Inflammatory macrophage (primary cell): ENCODE measurements at places on chromosomes 5 and 9.

DNA sequence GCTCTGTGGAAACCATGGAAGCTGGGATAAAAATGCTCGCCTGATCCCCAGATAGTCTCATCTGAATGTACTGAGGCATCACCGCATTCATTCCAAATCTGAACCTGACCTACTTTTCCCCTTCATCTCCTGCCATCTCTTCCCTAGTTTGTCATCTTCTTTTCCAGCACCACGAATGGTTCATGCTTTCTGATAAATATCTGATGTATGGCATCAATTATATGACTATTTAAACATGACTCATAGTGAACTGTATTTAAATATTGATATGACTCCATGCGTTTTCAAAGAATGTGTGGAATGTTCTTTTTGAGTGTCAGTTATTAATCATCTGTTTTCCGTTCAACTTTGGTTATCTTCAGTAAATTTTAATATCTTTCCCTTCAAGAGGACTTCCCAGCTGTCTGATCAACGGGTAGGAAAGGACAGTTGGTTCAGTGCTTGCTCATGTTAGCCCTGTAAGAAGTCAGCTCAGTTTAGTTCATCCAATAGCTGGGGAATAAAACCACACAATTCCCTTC, 21.1 kb downstream of the BASP1 start:
- DNase-seq, result no peak

GRCh38 chr5:90843443-90843842, 284.8 kb downstream of the ADGRV1 start:
- DNase-seq, result no peak

GRCh38 chr9:77464661-77465060, 183.5 kb downstream of the GNA14 start:
- no peak for DNase-seq

- DNase-seq, result no peak
Observed at GRCh38 chr5:159971514-159971913, 37.4 kb upstream of the TTC1 start.

DNA sequence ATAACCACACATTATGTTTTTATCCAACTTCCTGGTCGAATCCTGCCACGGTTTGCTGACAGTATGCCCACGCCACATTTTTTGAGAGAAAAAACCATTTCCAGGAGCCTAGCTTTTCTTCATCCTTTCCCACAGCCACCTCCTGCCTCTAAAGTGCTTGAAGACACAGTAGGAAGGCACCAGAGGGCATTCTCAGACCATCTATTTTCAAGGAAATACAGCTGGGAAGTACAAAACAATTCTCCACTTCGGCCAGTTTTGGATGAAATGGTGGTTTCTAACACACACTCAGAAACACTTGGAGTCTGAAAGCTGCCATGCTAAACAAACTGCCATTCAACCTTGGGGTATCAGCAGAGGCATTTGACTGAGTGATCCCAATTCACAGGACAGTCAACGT, 86.3 kb upstream of the RPS23 start:
- peak; percentile 46 for DNase-seq

DNA sequence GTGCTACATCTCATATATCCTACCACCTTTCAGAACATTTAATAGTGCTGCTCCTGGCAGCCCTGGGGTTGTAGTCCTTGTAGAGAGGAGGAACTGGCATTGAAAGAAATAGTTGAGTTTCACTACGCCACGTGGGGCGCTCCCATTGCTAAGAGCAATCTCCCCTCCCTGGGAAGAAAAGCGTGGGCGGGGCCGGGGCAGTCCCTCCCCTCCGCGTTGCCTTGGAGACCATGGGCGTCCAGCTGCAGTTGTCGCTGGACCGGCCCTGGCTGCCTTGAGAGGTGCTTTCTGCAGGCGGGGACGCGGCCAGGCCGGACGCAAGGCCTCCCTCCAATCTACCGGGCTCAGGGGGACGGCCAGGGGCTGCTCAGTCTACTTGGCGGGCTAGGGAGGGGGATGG, 368 bp upstream of the CCDC180 start:
- DNase-seq, result peak; percentile 38

DNA sequence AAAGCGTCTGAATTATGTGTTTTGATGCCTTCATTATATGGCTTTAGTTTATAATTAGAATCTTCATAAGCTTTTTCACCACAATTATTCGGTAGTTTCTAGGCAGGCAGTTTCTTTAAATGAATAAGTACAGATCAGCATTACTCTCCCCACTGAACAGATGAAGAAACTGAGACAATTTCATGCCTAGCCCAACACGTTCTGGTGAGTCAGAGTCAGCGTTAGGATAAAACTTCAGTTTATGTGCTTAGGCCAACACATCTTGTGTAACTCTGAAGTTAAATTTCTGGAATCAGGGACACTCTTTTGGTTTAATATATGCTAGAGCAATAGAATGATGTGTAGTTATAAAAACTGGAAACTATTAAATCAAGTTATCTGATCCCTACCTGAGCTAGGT, 186.7 kb upstream of the ELL2 start:
- DNase-seq, result no peak

- DNase-seq, result no peak
Observed at GRCh38 chr5:80705801-80706200, 51.0 kb upstream of the DHFR start.

- DNase-seq, result no peak
Observed at GRCh38 chr5:142501890-142502289, 177.1 kb upstream of the SPRY4 start.

DNA sequence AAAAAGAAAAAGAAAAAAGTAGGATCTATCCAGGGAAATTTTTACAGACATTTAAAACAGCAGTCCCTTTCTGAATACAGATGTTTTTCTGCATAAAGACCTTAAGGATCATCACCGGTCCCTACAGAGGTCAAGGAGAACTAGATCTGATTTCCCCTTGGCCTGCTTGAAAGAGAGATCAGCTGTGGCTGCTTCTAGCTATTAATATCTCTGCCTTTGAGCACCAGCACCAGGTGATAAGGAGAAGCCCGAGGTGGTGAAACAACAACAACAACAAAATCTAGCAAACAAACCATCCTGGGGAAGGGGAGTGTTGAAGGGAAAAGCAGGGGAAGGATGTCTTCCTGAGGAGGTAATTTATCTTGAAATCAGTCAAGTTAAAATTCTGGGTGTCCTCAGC, 42.1 kb downstream of the ZNF366 start:
- DNase-seq, result peak; percentile 29

DNA sequence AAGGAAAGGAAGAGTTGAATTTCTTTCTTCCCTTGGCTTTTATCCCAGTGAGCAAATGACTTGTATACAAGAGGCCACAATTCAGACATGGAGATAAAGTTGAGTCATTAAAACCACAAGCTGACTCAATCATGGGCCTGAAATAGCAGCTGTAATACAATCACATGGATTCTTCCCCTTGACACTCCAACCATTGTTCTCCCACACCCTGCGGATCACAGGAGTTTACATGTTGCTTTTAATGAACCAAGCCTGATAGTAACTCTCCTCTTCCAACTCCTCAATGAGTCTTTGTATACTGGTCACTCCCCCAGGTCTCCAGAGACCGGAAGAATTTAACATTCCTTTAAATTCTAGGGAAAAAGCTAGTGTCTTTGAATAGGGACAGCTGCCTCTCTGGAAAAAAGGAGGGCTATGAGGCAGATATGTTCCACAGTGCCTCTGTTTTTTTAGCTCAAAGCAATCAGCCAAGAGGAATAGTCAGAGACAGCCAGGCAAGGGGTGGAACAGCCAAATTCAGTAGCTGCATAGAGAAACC, 32.4 kb downstream of the PCDHGC5 start:
- DNase-seq, result peak; percentile 93

GRCh38 chr5:9617739-9618504, 12.2 kb downstream of the TAS2R1 start:
- DNase-seq, result no peak

DNA sequence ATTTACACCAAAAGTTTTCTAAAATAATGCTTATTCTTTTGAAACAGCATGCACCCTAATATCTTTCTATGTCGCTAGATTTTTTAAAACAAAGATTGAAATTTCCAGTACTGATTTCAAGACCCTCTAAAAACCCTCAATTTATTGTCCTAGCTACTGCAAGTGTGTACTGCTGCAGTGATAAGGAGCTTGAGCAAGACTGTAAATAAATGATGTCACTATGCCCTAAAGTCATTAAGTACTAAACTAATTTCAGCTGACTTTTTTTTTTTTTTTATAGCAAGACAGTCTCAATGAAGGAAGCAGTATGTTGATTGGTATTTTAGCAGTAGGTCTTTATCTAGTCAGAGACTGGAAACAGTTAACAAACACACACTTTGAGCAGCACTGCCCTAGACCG, 12.2 kb upstream of the MIER3 start:
- no peak for DNase-seq

GRCh38 chr9:129889122-129889940, 54.1 kb downstream of the USP20 start:
- peak; percentile 38 for DNase-seq

DNA sequence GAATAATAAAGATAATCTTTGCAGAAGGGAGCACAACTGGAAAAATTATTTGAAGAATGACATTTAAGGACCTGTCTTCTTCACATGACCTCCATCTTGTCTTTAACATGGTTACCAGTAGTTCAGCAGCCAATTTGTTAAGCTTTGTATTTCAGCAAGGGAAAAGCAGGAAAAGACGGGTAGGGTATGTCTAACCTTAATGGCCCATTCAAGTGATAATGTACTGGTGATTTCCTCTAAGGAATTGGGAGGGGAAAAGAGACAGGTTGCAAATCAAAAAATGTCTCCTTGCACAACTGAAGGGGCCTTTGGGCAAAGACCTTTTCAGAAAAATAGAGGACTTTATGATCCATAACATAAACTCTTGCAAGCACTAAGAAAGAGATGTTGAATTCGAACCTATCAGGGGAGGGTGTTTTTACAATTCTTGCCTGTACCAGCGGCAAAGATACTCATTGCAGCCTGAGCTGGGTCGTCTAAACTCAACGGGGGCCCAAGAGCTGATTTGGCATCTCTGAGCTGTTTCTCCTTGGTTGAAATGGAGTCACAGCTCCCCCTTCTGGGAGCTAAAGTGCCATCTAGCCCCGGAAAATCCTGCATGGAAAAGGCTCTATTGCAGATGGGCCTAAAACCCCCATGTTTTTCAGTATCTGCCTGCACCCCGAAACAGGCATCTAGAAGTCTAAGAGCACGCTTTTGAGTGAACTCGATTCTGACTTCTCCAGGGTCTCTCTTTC, 3.8 kb downstream of the BRINP1 start:
- peak; percentile 22 for DNase-seq

DNA sequence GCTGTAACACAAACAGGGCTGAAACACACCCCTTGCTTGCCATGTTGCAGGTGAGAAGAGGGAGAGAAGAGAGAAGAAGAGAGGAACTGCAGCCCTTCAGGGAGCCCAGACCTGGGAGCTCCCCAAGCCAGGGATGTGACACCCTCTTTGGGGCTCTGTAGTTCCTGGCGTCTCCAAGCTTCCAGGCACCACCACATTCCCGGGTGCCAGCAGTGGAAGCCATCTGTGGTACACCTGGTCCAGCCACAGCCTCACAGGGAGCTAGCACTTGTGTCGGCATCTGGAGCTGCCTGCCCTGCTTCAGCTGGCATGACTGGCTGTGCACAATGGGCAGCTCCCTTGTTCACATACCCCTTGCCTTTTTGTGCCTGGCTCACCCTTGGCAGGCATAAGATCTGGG, 182.1 kb downstream of the DEPDC1B start:
- no peak for DNase-seq

DNA sequence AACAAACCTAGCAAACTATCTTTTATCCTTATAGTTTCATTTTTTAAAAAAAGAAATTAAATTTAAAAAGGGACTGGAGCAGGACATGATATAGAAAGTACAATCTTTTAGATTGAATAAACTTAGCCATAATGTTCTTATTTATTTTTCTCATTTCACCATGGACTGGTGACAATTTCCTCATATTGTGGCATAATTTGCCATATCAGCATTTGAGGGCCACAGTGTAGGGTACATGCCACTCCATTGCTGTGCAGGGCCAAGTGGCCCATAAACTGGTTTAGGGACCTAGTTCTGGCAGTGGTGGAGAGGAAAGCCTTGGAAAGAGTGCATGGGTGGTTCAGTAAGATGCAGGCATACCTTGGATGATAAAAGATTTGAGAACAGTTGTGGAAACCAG, 232.9 kb upstream of the ELL2 start:
- DNase-seq, result no peak

GRCh38 chr5:96340357-96340756, 92.7 kb downstream of the PCSK1 start:
- no peak for DNase-seq

- no peak for DNase-seq
Observed at GRCh38 chr9:35656831-35657545, 831 bp downstream of the RMRP start.

GRCh38 chr5:71977311-71977710, 130.0 kb upstream of the MAP1B start:
- DNase-seq, result no peak

- DNase-seq, result no peak
Observed at GRCh38 chr5:6358434-6358820, 19.9 kb downstream of the MED10 start.

DNA sequence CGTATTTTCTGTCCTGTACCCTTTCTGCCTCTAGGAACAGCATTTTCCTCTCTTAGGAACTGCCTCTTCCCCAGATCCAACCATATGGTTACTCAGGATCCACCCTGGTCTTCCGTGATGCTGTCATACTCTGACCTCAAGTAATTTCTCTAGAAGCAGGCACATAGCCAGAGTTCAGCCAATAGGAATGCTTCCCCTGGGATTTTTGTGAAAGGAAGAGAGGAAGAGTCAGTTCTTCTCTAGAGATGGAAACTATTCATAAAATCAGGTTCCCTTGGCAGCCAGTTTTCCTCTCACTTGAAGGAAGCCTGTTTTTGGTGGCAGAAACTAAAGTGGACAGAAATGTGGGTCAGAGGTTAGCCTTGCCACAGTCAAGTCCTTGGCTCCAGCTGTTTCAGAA, 400.1 kb upstream of the PCSK5 start:
- no peak for DNase-seq

GRCh38 chr9:125521462-125522327, 185.3 kb downstream of the MAPKAP1 start:
- DNase-seq, result peak; percentile 71

DNA sequence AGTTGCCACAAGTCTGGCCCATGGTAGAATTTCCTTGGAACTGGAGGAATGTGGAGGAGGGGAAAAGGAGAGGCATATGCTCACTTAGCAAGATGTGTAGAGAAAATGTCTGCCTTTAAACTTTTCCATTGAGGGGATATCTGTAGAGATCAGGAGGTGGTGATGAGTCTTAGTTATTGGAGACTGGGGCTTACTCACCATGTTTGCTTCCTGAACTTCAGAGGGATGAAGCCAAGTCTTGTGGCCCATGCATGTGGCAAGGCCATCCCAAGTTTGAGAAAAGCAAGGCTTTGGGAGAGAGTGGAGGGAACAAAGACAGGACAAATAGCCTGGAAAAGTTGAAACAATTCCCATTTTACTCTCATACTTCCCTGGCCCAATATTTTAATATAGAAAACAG, 124.5 kb downstream of the GDNF start:
- DNase-seq, result no peak
